Skin of body (tissue), 3 donors: ENCODE measurements at places on chromosomes 3 and 15. TPM values are rescaled to one million over a fixed set of nuclear protein-coding genes. Genes with fewer than 3 reads are reported as not detected.

Gene LRRIQ4
- not detected for total RNA-seq

DNA sequence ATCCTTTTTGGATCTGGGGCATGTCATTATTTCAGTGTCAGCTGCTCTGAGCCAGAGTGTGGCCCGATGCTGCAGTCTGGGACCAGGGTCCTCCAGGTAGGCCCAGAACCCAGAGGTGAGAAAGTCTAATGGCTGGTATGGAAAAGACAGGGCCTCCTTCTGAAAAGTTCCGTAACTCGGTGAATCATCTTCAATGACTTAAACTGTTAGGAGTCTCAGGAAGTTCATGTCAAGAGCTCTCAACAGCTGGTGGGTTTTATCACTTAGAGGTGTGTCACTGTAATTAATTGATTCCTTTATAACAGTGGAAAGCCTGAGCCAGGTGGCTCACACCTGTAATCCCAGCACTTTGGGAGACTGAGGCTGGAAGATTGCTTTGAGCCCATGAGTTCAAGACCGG, 28.5 kb upstream of the PDE8A start:
- no peak for DNase-seq

Gene VPS8
- 116 TPM for total RNA-seq

Gene MOBP
- 0.10 TPM for total RNA-seq

DNA sequence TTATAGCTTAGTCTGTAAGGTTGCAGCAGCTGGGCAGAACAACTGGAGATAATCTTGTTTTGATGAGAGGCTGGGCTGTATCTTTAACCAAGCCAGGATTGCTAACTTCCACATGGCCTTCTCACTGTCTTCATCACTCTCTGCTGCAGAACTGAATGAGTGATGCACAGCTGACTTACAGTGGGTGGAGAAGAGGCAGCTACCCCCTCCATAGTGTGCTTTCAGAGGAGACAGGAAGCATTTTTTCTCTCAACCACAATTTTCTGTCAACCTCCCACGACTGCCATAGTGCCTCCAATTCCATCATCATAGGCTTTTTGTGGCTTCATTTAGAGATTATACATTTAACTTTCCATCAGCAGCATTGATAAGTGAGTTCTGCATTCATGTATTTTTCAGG, 168.2 kb downstream of the CLSTN2 start:
- DNase-seq: no peak

Gene VGLL3
- 53.1 TPM for total RNA-seq

DNA sequence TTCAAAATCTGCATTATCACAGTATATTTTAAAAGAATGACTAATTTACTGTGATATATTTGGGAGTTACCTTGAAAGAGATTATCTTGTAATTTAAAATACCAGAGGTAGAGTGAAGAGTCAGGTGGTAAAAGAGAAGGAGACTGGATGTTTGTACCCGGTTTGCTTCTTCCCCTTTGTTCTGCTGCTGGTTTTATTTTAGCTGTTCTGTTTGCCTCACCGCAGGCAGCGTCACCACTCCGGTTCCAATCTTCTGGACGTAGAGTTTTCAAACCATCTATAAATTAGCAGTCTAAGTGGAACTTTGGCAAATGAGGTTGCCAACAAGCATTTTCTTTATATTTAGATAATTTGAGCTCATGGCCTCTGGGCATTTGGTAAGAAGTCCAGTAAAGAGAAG, 38.2 kb downstream of the PPARG start:
- DNase-seq: no peak

- DNase-seq: no peak
Observed at GRCh38 chr15:70066447-70066846, 31.3 kb downstream of the TLE3 start.

GRCh38 chr3:55718074-55718473, 231.0 kb upstream of the WNT5A start:
- DNase-seq: no peak

DNA sequence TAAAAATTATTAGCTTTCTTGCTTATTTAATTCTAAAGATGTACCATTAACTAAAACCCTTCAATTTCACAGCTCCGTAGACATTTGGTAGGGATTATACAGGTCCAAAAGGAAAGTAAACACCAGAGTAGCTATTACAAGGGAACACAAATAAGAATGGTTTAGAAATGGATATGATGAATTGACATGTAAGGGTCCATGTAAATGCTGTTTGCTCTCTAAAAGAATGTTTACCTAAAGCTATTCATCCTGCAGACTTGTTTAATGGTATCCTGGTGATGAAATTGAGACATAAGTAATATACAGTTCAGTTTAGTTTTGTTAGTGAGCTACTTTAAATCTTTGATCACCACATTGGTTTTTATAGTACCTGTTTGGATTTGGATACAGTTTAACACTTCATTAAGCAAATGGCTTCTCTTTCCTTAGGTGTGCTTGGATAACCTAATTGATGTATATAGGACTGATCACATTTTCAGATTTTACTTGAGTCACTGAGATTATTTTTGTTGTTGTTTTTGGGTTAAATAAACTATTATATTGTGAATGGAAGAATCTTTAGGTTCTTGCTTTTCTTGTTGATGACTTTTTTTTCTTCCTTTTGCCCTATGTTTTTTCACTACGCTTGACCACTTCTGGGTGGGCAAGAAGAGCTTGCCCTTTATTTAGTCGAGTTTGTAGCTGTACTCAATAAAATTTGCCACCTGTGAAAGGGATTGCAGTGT, 115.4 kb downstream of the TCF12 start:
- DNase-seq: no peak

Gene FAM219B
- 43.4 TPM for total RNA-seq

DNA sequence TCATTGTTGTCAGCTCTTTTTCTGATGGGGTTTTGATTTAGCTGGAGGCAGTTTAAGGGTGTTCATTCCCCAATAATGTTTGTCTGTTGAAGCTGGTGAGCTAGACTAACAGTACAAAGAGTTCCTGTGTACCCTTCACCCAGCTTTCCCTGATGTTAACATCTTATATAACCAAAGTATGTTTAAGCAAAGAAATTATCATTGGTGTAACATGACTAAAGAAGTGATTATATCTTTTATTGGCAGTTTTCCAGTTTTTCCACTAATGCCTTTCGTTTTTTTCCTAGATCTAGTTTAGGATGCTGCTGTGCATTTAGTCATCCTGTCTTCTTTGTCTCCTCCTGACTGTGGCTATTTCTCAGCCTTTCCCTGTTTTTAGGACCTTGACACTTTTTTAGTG, 165.6 kb downstream of the LPP start:
- DNase-seq: no peak

DNA sequence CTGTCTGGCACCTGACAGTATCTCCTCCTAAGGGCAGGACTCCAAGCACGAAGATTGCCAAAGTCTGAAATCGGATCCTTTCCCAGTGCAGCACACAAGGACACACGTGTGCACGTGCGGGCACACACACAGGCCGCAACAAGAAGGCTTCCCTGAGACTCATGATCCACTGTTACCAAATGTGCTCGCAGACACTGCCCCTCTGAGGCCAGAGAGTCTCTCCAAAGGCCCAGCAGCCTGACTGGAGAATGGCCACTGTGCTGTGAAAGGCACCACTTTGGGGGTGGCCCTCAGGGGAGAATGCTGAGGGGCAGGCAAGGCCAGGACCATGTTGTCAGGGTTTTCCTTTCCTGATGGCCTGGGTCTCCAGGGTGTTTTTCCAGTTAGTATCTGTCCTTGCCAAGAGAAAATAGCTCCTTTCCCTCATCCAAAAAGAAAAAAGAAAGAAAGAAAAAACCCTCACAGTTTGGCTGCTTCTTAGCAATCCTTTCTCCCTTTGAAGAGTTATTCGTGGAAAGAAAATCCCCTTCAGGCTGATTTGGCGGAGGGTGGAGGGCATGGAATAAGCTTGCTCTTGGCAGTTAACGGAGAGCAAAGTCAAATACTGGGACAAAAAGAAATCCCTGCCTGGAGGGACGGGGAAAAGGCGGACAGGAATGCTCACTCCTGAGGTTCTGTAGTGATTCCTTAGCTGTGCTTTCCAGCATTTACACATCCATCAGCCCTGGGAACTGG, 112.2 kb upstream of the ETV5 start:
- DNase-seq: no peak

- no peak for DNase-seq
Observed at GRCh38 chr3:136838641-136839555, 20.0 kb downstream of the SLC35G2 start.

- no peak for DNase-seq
Observed at GRCh38 chr15:101463270-101463669, 26.2 kb downstream of the PCSK6 start.

Gene PPM1L
- 12.0 TPM for total RNA-seq

Gene RFT1
- 9.2 TPM for total RNA-seq

Gene LIPH
- total RNA-seq: 6.6 TPM

Gene EEF1AKMT4
- 1.7 TPM for total RNA-seq

- DNase-seq: no peak
Observed at GRCh38 chr3:101217472-101218245, 102.7 kb downstream of the IMPG2 start.

GRCh38 chr3:140748171-140748570, 70.3 kb downstream of the TRIM42 start:
- no peak for DNase-seq

- no peak for DNase-seq
Observed at GRCh38 chr3:4907643-4908432, 71.4 kb upstream of the BHLHE40 start.

- no peak for DNase-seq
Observed at GRCh38 chr3:160831401-160831800, 75.4 kb downstream of the PPM1L start.

DNA sequence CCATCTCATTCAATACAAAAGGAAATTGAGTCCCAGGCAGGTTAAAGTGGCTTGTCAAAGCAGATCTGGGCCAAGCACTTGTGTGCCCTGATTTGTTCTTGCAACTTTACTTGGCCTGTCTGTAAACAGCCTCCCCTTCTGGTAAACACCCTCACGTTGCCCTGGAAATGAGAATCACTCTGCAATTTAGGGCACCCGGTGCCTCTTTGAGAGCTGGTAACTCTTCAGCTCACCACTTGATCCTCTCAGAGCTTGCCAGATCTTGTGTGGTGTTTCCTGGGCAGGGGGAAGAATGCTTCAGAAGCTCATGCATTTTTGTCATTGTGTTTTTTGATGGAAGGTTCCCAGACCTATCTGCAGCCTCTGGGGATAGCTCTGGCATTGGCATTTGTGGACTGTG, 11.3 kb downstream of the MED12L start:
- no peak for DNase-seq

Gene NTRK3
- total RNA-seq: 7.2 TPM

GRCh38 chr3:150925751-150926201, 20.5 kb upstream of the MINDY4B start:
- DNase-seq: no peak

DNA sequence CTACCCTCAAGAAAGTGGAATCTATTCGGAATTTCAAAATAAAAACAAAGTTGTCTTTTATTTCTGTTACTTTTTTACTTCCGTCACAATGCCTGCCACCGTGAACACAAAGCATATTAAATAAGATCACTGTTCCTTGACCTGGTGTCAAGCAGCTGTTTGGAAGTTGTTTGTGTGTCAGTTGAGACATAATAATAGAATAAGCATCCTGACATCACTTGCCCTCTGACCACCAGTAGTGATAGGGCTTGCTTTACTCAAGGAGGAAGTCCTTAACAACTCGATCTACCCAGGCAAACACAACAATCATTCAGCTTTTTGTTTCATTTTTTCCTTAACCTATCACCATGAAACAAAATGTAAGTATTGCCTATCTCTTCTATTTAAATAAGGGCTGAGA, 454.4 kb upstream of the RASGRP1 start:
- no peak for DNase-seq

DNA sequence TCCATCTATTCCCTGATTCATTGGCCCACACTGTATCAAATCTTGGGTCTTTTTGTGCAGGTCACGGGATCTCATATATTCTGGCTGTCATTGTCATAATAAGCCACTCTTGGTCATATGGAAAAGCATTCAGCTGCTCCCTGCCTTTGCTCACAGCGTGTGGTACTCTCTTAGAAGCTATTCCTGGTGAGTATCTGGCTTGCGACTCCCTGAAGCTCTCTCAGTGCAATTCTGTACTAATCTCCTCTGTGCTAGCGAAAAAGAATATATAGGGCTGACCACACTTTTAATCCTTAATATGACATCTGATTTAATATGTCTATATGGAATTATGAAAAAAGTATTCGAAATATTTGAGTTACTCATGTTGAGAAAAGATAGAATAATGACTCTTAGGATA, 440.8 kb upstream of the GBE1 start:
- DNase-seq: no peak

Gene DUOX2
- 0.79 TPM for total RNA-seq

Gene CTXN2
- not detected for total RNA-seq

Gene GOLGA6L10
- 3.3 TPM for total RNA-seq

Gene PRRT3
- 1.2 TPM for total RNA-seq

Gene PLSCR5
- total RNA-seq: not detected

Gene JMJD7
- 5.0 TPM for total RNA-seq

Gene TMEM44
- total RNA-seq: 9.9 TPM

- no peak for DNase-seq
Observed at GRCh38 chr15:92603743-92604470, 51.7 kb downstream of the FAM174B start.

DNA sequence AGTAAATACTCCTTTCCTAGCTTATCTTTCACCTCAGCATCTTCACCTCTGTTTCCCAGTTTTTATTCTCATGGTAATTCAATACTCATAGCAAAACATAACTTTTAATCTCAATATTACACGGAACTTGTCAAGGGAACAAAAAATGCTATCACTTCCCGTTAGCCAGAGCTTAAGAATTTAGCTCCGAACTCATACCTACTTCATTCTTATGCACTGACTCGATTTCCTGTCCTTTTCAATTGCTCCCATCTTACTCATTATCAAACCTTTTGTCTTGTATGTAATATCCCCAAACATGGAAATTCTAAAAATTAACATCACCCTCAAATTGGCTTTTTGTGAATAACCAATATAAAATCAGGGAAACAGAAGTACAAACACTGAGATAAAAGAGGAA, 28.2 kb downstream of the MYEF2 start:
- no peak for DNase-seq

DNA sequence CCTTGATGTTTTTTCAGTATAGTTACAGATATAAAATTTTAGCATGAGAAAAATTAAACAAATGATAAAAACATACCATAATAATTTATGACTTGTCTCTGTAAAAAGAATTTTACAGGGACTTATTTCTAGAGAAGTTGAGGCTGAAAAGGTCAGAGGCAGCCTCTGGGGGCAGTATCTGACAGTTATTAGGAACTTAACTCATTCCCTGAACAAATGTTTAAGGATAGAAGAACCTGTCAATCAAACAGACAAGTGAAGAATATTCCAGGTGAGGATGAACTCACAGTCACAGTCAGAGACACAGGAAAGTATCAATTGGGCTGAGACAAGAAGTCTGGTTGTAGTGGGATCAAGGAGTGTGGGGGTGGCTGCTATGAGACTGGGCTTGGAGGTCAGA, 7.3 kb downstream of the MYLK start:
- DNase-seq: no peak

Gene IQCH
- 0.89 TPM for total RNA-seq
